ENCODE measurements at places on chromosomes 1 and 21.
A peak's percentile ranks its signal among the peaks of the same experiment; 100 is the strongest.

GRCh38 chr1:82565146-82565545, 764.4 kb downstream of the ADGRL2 start:
- peak; percentile 50 for DNase-seq

DNA sequence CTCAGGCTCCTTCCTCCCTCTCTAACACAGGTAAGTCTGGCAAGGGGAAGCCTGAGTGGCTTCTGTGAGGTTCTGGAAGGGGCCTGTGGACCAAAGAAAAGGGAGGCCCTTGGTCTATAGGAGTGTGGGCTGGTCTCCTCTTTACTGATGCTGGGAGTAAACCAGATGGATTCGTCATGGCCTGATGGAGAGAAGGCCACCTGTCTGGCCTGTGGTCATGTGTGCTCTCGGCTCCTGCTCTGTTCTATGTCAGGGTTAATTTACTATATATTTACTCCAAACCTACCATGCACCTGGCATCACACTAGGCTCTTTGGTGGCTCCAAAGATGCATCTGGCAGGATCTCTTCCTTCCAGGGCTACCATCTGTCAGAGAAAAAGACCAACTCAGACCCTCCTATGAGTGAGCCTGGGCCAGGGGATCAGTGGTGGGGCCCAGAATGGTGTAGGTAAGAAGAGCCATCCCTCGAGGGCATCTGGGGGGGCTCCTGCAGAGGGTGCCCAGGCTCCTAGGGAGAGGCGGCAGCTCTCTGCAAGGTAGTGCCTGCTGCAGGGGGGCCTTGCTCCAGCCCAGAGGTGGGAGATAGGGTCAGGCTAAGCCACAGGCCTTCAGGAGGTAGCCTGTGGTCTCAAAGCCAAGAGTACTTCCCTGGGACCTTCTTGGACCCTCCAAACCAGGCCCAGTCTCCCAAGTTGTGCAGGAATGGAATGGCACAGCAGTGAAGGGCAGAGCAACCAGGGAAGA, 68.2 kb upstream of the SELENON start:
- DNase-seq, result no peak

DNA sequence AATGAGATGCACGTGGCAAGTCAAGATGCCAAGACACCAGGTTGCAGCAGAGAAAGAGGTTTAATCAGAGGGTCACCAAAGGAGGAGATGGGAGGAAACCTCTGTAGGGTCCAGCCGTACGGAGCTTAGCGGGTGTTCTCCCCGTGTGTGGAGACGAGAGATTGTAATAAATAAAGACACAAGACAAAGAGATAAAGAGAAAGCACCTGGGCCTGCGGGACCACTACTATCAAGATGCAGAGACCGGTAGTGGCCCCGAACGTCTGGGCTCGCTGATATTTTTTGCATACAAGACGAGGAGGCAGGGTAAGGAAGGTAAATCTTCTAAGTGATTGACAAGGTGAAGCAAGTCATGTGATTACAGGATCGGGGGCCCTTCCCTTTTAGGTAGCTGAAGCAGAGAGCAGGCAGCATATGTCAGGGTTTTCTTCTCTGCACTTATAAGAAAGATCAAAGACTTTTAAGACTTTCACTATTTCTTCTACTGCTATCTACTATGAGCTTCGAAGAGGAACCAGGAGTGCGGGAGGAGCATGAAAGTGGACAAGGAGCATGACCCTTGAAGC, 41.2 kb upstream of the TDRD10 start:
- DNase-seq, result no peak

DNA sequence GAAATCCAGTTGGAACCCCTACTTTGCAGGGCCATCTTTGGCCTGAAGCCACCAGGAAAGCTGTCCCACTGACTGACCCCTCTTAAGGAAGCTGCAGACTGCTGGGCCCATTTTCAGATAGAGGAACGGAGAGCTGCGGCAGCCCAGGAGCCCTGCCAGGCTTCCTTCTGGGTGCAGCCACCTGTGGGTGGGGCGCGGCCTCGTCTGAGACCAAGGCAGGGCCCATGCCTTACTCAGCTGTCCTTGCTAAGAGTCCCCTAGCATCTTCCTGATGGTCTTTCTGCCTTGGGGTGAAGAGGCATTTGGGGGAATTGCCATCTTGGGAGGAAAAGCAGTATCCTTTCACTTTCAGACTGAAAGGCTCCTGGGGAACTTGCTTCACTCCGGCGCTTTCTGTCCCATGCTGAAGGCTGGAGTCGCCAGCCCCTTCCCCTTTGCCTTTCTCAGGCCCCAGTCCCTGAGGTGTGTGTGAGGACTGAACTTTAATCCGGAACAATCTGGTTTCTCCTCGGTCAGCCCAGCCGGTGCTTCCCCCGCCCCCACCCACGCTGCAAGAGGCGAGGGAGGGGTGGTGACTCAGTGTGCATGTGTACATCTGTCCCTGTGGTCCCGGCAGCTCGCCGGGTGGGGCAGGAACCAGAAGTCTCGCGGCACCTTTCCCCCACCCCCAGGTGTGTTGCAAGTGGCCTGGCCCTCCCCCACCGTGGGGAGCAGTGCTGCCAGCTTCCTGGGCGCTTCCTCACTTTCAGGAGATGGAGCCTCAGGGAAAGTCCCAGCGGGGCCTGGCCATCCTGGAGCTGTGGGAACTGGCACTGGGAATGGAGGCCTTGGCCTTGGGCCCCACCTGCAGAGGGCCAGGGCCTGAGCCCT, 5.1 kb downstream of the ZC3H12A start:
- peak; percentile 68 for DNase-seq

GRCh38 chr1:53895421-53895820, 1.4 kb downstream of the DIO1 start:
- DNase-seq, result no peak

- peak; percentile 72 for DNase-seq
Measured at GRCh38 chr1:234989479-234990327, 138.9 kb downstream of the TOMM20 start.

DNA sequence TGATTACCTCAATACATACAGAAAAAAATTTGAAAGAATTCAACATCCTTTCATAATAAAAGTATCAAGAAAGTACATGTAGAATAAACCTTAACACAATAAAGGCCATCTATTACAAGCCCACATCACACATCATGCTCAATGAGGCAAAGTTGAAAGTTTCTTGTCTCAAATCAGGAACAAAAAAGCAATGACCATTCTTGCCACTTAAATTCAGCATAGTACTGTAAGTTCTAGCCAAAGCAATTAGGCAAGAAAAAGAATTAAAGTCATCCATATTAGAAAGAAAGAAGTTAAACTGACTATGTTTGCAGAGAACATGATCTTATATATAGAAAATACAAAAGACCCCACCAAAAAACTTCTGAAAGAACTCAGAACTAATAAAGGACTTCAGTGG, 44.5 kb downstream of the KCNT2 start:
- no peak for DNase-seq

GRCh38 chr1:8871539-8871935, 6.9 kb downstream of the ENO1 start:
- no peak for DNase-seq

DNA sequence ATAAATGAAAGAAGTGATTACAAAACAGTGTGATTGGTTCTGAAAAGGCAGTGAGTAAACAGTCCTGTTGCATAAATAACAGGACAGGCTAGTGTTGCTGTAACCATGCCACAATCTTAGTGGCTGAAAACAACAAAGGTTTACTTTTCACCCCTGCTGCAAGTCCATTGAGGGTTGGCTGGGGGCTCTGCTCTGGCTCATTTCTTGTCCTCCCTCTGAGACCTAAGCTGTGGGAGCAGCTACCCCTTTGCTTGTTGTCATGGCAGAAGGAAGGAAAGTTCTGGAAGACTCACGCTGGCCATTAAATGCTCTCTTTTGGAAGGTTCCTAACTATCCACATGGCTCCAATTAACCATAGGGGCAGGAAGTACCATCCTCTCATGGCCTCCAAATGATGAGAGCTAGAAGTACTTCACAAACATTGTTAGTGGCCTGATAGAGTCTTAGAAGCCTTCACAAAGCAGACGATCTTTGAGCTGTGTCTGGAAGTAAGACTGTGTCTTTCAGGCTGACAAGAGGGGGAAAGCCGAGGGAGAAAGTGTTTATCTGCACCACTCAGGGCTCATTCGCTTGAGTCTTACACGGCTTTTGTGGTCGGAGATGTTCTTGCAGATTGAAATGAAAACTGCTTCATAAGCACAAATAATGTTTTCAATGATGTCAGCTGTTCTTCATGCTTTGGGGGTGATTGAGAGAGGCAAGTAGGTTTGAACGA, 11.9 kb downstream of the RCSD1 start:
- DNase-seq, result no peak

DNA sequence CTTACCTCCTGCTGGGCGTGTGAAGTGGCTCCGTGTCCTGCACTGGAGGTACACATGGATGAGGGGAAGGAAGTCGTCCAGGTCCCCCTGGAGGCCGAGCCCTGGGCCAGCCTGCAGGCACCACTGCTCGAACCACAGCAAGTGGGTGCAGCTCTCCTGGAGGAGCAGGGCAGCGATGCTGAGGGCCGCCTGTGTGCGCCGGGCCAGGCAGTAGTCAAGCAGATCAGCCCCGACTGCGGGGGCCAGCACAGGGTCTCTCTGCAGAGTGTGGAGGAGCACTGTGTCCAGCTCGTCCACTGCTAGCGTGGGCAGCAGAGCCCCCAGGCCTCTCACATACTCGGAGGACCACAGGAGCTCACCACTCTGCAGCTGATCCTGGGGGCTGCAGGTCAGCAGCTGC, 45.9 kb downstream of the URB1 start:
- no peak for DNase-seq

- DNase-seq, result no peak
Measured at GRCh38 chr1:200041337-200042118, 14.0 kb downstream of the NR5A2 start.

DNA sequence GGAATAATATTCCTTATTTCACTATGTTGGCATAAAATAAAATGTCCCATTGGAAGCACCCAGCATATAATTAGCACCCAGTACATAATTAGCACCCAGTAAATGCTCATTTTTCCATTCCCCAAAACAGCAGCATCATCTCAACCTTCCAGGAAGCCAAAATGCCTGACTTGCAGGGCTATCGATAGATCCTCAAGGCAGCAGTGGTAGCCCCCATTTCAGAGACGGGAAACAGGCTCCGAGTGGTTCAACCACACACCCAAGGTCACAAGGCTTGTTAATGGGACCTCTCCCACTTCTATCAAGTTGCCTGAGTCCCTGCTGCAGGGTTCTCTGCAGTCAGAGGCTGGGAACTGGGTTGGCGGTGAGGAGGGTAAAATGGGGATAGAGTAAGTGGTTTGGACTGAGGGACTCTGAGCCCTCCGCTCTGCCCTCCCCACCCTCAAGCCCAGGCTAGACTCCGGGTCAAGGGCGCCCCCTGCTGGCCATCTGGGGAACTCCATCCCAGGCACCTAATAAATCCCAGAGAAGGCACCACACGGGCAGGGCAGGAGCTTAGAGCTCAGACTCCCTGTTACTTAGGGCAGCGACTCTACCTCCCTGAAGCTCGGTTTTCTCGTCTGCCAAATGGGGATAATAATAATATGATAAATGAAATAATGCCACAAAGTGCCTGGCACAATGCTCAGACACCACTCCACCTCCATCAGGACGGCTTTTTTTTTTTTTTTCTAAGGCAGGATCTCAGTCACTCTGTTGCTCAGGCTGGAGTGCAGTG, 21.9 kb upstream of the LAPTM5 start:
- DNase-seq, result peak; percentile 65

GRCh38 chr1:198680174-198680875, 41.5 kb downstream of the PTPRC start:
- DNase-seq, result no peak

- DNase-seq, result no peak
Measured at GRCh38 chr1:38208716-38209632, 162.4 kb upstream of the POU3F1 start.

DNA sequence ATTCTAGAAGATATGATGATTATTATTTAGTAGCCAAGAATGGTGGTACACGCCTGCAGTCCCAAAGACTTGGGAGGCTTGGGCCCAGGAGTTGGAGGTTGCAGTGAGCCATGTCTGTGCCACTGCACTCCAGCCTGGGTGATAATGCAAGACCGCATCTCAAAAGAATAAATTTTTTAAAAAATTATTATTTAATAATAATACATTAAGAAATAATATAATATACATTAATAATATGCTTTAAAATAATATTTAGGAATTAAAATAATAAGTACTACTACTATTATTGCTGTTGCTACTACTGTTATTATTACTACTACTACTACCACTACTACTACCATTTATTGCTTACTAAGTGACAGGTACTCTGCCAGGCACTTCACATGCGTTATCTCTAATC, 27.2 kb downstream of the CCDC30 start:
- no peak for DNase-seq

- no peak for DNase-seq
Measured at GRCh38 chr21:34080710-34081109, 7.3 kb downstream of the MRPS6 start.

- DNase-seq, result peak; percentile 74
Measured at GRCh38 chr1:218664385-218665170, 319.4 kb downstream of the TGFB2 start.

GRCh38 chr1:117826540-117827078, 102.8 kb downstream of the GDAP2 start:
- peak; percentile 62 for DNase-seq

- no peak for DNase-seq
Measured at GRCh38 chr1:36154765-36155407, 1.1 kb upstream of the MAP7D1 start.

GRCh38 chr1:99969260-99969728, 502 bp upstream of the SLC35A3 start:
- peak; percentile 26 for DNase-seq

- DNase-seq, result peak; percentile 95
Measured at GRCh38 chr1:18936814-18937481, 19.5 kb downstream of the IFFO2 start.

DNA sequence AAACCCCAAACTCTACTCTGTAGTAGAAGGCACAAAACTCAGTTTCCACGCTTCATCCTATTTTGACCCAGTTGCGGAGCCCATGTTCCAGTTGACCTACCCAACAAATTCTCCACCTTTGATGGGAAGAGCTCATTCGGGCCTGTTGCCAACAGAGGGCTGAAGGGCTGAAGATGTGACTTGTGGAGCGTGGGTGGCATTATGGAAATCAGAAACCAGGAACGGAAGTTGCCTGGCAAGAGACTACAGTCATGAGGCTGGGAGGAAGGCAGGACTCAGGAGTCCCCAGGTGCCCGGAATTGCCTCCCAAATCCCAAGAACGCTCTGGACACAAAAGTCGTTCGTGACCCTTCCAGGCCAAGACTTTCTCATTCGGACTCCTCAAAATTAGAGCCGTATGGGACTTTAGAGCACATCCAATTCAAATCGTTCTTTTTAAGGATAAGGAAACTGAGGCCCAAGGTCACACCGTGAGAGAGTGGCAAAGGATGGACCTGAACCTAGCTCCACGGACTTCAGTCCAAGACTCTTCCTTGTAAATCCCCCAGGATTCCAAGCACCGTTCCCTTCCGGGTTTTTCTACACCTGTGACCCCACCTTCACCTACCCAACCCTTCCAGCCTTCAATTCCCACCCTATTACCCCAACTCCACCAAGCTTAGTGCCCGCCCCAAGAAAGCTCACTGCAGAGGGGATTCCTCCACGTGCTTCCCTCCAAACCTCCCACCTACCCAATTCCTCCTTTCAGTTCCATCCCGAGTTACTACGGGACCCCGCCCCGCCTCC, 739 bp downstream of the SMG5 start:
- DNase-seq, result no peak

All from trophoblast cell (in vitro differentiated cells and primary cell).